ENCODE measurements at places on chromosomes 5 and 9.

GRCh38 chr5:147742151-147742550 lies 40.4 kb downstream of the JAKMIP2 start:
- no peak for DNase-seq

- DNase-seq = no peak
These were observed 213.6 kb downstream of the GDNF start for GRCh38 chr5:37626266-37626665.

DNA sequence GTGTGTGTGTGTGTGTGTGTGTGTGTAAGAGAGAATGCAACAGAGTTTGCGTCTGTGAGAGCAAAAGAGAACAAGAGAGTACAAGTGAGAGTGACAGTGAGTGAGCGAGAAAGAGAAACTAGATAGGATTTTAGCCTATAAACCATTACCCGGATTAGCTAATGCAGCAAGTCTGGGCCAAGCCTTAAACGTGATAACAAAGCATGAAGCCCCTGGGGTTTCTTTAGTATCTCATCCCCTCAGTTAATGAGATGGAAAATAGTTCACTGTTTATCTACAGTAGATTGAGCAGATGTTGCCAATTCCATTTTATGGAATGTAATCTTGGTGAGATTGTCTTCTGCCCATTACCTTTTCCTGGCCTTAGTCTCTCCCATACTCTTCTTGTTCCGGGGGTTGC lies 114.5 kb downstream of the MAT2B start:
- DNase-seq = no peak

GRCh38 chr5:68441309-68442073 lies 225.9 kb downstream of the PIK3R1 start:
- DNase-seq = no peak

DNA sequence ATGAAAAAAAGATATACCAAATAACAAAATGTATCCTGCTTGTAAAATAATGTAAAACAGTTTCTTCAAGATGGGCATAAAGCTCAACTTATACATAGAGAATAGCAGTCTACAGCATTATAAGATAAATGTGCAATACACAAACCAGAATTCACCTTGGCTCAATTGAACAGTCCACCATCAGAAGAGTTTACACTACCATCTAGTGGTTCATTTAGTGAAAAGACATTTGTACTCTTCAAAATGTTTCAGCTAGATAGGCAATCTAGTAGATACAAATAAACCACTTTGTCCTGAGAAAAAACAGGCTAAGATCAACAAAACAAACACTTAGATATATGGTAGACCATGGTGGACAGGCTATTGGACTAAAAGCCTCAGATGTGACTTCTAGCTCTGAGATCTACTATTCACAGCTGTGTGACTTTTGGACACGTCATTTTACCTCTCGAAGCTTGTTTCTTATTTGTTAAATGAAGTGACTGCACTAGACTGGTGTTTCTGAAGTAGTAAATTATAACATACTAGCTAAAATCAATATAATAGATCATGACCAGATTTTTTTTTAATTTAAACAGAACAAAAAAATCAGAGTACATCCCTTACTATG lies 22.1 kb upstream of the TPD52L3 start:
- DNase-seq = peak; percentile 76

DNA sequence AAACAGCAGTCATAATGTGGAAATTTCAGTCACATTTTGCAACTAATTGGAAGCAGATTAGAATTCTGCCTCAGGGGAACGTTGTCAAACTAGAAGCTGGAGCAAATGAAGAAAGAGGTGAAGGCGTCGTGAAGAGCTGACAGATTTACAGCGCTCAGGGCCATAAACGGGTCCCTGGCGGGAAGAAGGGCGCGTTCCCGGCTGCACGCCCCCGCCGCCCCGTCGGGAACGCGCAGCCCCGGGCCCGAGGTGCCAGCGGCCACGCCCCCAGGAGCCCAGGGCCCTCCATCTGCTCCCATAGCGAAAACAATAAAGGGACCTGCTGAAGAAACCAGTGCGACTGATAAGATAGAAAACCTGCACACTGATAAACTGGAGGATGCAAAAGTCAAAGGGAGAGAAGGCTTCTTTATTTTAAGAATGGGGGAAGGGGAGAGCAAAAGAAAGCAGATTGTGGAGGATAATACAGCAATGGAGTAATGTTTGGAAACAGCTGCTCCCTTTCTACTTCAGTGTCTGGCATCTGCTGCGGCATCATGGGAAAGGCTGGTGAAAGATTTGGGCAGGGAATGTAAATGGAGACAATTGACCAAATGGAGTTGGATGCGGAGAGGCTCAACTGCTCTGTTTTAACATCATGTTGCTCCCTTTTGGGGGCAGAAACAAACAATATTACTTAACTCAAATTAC lies 11.1 kb downstream of the ZNF608 start:
- DNase-seq = no peak

DNA sequence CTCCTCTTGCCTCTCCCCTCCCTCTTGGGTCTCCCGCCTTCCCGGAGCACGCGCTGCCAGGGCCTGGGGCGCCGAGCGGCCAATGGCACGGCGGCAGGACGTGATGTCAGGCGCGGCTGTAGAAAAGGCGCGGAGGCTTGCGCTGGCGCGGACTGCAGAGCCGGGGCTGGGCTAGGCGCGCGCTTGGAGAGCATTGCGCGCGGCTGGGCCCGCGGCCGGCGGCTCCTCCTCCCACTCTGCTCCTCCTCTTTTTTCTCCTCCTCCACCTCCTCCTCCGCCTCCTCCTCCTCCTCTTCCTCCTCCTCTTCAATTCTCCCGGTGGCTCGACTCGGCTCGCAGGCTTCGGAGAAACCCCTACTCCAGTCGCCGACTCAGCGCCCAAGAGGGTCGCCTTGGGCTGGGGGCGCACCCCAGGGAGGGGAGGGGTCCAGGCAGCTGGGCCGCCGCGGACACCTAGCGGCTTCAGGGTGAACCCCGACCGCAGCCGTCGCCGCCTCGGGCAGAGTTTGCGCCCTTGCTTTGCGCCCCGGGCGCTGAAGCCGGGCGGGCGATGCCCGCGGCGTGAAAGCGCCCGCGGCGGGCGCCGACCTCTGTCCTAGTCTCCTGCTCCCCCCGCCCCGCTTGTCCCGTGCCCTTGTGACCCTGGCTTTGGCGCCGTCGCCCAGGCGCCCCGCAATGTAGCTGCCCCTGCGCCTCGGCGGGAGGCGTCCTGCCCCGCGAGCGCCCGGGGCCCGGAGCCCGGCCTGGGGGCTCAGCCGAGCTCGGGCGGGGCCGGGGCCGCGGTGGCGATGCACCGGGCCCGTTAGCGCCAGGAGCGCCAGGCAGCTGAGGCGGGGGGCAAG lies at the start of gene LHX2:
Gene LHX2, plus strand, starts transcription at position 309 of the 842 bp plus-strand sequence. CDS start 581 bp downstream, outside the sequence.
- DNase-seq = peak; percentile 83

DNA sequence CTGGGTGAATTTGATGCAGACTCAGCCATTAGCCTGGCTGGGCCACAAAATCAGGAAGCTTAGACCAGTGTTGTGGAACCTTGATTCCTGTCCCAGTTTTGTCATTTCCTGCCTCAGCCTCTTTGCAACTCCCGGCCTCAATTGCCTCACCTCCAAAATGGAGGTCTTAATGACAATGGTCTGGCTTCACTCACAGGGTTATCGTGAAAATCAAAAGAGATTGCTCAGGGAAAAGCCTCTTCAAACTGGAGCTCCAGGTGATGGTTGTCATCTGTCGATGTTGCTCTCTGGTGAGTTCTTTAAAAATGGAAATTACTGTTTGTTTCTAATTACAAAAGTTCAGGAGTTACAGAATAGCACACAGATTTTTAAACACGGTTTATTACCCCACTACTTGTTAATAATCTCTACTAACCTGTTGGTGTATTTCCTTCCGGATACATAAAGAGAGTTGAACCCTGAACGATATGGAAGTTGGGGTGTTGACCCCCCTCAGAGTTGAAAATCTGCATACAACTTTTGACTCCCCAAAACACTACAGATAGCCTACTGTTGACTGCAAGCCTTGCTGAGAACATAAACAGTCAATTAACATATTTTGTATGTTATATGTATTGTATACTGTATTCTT lies 109.9 kb upstream of the CPEB4 start:
- DNase-seq = peak; percentile 31

DNA sequence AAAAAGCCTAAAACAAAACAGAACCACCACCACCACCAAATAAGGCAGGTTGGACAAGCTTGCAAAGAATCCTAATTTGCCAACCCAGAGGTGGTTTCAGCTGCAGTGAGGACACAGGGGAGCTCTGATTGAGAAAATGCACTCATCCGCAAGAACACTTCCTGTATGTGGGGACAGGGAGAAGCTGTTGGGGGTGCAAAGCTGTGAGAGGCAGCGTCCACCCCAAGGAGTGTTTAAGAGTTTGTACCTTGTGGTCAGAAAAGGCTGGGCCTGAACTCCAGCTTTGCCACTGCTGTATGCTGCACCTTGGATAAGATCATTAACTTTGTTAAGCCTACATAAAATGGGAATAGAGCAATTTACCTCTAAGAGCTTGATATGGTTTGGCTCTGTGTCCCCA lies 511.7 kb downstream of the BNC2 start:
- DNase-seq = no peak

- no peak for DNase-seq
These were observed 135.4 kb upstream of the CKMT2 start for GRCh38 chr5:81097713-81098112.

DNA sequence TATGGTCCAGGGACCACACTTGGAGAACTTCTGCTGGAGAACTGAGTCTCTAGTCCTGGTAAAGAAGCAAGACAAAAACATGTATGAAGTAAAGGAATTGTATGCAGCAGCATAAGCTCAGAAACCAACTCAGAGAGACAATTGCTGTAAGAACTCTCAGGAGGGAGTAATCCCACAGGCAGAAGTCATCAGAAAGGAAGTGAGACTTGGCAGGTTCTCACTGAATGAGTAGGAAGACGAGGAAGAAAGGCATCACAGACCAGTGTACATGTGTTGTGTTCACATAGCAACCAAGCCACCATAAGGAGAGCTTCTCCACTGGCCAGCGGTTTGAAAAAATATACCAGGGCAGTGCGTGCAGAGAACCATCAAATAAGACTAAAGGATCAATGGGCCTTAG lies 57.9 kb upstream of the FST start:
- DNase-seq = peak; percentile 81

DNA sequence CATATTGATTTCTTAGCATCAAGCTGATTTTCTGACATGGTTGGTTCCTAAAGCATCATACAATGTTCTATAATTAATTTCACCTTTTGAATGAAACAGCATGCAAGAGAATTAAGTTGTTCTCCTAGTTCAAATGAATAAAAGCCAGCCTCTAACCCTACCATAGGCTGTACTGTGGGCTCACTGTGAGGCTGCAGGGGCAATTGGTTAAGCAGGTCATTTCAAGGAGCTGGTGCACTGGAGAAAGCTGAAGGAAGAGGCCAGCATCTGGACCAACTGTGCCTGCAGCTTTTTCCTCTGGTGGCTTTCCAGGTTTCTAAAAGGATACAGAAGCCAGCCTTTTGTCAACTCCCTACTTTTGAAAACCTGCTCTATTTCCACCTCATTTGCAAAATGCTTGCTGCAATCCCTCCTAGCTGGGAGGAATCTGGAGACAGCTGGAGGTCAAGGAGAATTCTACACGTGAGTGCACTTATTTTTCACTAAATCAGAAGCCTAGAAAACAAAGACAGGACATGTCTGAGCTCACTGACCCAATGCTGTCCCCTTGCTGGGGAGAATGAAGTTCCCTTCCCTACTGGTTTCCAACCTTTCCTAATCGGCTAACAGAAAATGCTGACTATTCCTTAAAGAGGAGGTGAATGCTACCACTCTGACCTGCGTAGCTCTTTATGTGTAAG lies 158.9 kb downstream of the APBA1 start:
- no peak for DNase-seq

DNA sequence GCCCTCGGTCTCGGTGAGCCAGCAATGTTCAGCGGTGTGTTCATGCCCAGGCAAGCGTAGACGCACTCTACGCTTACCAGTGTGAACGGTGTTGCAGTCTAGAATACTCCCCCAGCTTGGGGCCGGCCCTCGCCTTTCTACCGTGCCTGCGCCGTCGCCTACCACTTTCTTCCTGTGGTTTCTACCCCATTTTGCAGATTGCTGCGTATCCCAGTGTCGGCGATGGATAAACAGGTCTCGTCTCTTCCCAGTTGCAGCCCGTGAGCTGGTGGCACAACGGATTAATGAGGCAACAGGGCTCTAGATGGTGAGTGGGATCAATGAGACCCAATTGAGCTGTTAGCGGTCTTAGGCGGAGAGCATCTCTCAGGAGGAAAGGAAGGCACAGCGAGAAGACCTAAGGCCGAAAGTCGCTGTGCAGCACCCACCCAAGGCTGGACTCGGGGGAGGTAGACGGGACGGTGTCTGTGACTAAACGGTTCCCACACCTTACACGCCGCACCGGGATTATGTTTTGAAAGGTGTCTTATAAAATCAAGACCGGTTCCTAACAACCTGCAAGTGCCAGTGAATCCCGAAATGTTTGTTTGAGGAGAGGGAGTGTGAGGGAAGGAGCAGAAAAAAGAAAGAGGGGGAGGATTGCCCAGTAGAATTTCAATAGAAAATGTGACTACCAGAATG lies 5.8 kb downstream of the OTP start:
- DNase-seq = no peak

DNA sequence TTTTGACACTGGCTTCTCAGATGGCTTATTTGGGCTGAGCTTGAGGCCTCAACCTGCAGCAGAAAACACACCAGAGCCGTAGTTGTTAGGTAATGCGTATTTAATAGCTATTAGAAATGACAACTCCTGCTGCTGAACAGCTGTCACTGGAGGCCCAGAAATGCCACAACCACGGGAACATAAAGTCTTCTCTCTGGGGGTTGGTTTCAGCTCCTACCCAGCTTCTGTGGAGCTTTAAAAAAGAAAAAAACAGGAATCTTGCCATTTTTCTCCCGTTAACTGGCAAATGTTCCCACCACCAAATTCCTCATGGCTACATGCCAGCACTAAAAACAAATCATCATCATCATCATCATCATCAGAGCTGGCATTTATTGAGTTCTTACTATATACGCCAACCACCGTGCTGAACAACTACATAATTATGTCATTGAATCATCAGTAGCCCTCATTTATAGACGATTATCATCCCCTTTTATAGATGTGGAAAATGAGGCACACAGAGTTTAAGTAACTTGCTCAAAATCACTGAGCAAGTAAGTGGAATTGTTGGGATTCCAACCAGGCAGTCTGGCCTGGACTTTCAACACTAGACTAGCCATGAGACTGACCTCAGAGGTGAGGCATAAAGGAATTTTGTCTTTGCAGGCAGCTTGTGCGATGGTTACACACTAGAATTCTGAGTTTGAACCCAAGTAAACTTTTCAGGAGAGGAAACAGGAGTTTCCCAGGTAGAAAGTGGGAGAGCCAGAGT lies 185.3 kb upstream of the WWC1 start:
- DNase-seq = no peak

- DNase-seq = no peak
These were observed 15.0 kb downstream of the C9orf72 start for GRCh38 chr9:27558307-27558706.

GRCh38 chr5:142012186-142012785 lies 541 bp downstream of the GNPDA1 start:
- DNase-seq = peak; percentile 78

DNA sequence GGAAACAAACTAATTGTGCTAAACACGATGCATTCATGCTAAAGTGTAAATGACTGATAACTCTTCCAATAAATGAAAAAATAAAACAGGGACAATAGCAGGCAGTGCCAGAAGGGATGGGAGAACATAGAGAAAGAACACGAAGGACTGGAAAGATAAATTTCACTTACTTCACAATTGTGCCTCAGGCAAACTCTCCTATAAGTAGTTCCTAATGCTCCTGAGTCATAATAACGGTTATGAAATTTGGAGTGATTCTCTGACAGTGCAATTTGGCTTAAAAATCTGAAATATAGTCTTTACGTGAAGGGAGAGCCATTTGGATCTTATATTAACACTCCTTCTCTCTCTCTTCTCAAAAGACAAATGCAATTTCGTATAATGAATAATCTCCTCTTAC lies 2218.5 kb downstream of the MAT2B start:
- no peak for DNase-seq
